CD4-positive, alpha-beta T cell treated with Interleukin-6 at 100 ng/mL for 8 hours (primary cell): ENCODE measurements at places on chromosomes 7 and 10.

DNA sequence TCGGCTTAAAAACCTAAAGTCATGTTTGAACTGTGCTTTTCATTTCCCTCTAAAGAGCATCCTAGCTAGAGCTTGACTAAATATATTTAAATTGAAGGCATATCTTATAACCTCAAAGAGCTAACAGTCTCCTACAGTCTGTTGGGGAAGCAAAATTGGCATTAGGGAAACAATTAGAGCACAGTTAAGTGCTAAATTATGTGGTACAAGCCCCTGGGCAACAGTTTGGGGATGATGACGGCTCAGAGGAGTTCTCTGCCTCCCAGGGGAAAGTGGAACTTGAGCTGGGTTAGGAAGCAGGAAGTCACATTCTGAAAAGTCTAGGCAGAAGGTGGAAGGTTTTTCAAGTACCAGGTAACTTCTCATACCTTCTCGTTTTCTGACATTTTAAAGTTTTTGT lies 18.6 kb upstream of the GOT1 start:
- no peak for DNase-seq

DNA sequence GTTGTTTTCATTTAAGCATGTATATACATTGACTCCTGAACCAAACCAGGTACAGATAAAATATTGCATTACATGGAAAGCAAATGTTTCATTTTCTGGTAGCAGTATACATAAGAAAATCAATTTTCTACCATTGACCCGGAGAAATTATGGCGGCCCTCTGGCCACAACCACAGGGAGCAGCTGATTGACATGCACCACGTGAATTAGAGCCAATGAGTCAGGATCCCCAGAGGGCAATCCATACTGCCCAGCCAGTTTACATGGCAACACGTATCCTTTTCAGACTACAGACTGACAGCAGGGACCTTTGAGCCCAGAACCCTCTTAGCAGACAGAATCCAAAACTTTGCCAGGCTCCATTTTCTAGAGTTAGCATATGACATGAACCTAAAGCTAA lies 272.2 kb upstream of the NEBL start:
- no peak for DNase-seq

GRCh38 chr7:90723233-90723632 lies 127.1 kb downstream of the CDK14 start:
- no peak for DNase-seq

GRCh38 chr10:103910442-103911012 lies 7.5 kb downstream of the STN1 start:
- no peak for DNase-seq

GRCh38 chr7:27143023-27143949 lies at the start of gene HOXA5:
TSS of gene HOXA5 (minus strand) at chr7:27143681. CDS start at chr7:27143607, 74 bp downstream.
- DNase-seq = no peak

DNA sequence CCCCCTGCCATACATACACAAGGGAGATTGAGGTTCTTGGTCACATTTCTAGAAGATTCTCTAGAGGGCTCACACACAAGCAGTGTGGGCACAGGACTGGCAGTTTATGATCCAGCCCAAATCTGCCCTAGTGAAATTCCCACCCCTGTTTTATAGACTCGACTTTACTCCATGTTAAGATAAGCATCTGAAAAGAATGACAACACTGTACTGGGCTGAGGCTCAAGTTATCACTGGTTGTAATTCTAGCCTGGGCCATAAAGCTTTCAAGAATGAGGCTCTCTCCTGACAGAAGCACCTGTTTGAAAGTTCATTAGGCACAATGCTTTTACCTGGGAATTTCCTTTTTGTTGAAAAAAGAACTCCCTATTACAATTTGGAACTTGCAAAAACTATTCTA lies 195.6 kb upstream of the GLI3 start:
- DNase-seq = no peak

GRCh38 chr7:77802557-77803405 lies 4.2 kb downstream of the PHTF2 start:
- peak; percentile 35 for DNase-seq

DNA sequence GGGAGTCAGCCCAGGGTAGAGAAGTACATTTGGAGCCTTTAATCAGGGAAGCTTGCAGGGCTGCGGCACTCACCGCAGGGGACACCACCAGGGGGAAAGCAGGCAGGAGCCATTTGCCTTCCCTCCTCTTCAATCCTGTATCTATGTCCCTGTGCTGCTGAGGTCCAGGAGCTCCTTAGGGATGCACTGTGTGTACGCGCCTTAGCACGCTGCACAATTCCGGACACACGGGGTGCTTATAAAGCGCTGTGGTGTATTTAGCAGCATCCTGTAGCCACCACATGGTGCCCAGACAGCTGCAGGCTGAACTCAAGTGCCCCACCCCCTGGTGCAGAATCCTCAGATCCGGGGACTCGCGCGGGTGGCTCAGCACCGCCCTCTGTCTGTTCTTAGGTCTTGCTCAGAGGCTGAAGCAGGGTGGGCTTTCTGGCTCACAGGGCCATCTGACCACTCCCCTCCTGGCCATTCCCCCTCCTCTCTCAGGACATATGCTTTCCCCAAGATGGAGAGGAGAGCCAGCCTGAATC lies 421.4 kb downstream of the SDK1 start:
- peak; percentile 21 for DNase-seq

- no peak for DNase-seq
These were observed 45.2 kb upstream of the MSMB start for GRCh38 chr10:46091080-46091827.

DNA sequence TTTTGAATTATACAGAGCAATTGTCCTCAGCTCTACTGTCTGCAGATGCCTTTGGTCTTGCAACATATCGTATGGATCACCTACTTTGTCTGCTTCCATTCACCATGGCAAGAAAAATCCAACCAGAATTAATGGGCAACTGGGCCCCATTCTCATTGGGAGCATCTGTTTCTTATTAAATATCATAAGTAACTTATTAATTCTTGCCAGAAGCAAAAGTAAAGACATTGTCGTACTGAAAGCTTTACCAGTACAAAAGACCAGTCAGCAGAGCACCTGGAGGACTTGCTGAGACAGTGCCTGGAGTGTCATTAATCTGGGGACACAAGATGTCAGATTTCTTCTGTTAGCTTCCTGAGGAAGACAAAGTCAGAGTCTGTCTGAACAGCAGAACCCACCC lies 404.5 kb downstream of the INHBA start:
- DNase-seq = no peak

DNA sequence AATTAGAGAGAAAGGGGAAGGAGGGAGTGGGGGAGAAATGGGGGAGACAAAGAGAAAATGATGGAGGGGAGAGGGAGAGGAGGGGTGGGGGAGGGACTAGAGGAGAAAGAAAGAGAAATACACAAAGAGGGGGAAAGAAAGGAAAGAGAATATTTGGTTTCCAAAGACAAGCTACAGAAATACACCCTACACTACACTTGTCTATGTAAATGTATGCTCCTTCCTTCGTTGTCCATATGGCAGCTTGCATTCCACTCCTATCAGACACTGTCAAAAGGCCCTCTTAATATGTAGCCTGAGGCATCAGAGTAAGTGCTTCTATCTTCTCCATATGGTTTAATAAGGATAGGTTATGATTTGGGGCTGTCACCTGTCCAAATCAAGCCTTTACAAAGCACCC lies 92.8 kb upstream of the FEZF1 start:
- DNase-seq = no peak

DNA sequence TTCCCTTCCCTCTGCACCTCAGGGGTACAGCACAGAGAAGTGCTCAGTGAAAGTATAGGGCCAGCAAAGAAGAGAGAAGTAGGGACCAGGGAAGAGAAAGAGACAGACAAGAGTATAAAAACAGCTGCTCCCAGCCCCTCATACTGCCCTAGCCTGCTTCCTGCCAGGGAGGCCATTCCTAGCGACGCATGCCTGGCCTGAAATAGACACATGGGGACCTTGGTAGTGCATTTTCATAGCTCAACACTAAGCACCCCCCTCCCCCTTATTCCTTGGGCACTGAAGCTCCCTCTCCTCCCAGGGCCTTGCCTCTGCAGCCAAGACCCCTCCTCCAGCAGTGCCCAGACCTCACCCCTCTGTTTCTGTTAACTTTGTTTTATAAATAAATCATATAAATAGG lies 64.7 kb downstream of the ZMIZ1 start:
- DNase-seq = no peak

- no peak for DNase-seq
These were observed 94.6 kb upstream of the FAM180A start for GRCh38 chr7:135843214-135843613.

- DNase-seq = no peak
These were observed 404.7 kb downstream of the NEBL start for GRCh38 chr10:20492447-20492846.

DNA sequence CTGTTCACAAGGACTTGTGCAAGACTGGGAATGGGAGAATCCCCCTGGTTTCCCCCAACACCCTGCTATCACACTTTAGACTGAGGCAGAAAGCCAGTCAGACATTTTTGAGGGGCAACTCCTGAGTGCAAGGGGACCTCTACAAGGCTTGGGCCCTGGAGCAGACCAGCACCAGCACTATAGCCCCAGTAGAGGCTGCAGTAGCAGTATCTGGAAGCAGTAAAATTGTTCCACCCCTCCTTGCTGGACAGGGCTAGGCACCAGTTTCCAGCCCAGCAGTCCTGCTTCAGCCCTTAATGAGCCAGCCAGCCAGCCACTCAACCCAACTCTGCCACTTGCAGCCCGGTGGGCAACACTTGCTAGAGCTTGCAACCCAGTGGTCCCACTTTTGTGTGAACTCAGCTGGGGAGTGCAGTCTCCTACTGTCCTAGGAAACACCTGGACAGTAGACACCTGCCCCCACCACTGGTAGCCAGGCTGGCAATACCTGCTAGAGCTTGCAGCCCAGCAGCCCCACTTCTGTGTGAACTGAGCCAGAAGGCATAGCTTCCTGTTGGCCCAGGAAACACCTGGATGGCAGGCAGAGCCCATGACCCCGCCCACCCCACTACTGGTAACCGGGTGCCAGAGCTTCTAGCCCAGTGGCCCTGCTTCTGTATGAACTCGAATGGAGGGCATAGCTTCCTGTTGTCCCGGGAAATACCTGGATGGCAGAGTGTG lies 65.0 kb downstream of the FBXL13 start:
- no peak for DNase-seq

GRCh38 chr7:47303695-47304453 lies 278.0 kb downstream of the TNS3 start:
- no peak for DNase-seq

GRCh38 chr7:76317782-76318487 lies 15.5 kb downstream of the HSPB1 start:
- DNase-seq = peak; percentile 97

DNA sequence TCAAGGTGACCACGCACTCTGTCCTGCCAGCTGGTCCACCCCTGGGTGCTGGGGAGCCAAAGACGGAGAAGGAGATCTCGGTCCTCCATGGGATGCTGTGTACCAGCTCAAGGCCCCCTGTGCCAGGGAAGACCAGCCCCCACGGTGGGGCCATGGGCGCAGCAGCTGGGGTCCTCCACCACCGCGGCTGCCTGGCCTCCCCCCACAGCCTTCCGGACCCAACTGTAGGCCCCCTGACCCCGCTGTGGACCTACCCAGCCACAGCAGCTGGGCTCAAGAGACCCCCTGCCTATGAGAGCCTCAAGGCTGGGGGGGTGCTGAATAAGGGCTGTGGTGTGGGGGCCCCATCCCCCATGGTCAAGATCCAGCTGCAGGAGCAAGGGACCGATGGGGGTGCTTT lies 5.4 kb downstream of the NYAP1 start:
- no peak for DNase-seq

- no peak for DNase-seq
These were observed 7.6 kb downstream of the ATP5F1C start for GRCh38 chr10:7795605-7796004.

DNA sequence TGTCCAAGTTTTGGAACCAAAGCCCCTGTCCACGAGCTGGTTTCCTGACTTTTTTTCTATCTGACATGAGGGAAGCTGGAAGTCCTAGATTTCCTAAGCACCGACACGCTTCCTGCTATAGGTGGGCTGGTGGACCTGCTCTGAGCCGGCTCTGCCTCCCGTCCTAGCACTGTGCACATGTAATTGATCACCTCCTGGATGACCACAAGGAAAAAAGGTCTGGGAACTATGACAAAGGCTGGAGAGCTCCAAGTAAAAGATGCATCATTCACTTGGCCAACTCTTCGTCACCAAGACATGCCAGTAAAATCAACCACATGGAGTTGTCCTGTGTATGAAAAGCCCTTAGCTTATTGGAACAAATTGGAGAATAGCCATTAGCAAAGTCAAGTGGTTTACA lies 104.8 kb downstream of the ITIH5 start:
- no peak for DNase-seq

- DNase-seq = no peak
These were observed 3.6 kb downstream of the CLDN15 start for GRCh38 chr7:101233907-101234547.

DNA sequence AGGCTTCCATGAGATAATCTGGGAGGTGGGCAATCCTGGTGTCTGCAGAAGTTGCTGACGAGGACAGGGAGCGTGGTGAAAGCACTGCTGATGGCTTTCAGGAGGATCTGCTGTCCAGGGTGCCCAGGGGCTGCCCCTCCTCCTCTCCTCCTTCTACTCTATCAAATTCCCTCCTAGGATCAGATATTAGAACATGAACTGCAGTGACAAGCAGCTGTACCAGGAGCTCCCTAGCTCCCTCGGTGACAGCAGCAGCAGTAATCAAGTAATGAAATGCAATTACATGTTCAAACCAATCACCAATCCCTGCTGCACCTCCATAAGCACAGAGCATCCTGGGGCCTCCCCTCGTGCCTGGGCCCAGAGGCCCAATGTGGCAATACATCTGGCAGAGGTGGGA lies 46.9 kb downstream of the GRID1 start:
- DNase-seq = no peak

DNA sequence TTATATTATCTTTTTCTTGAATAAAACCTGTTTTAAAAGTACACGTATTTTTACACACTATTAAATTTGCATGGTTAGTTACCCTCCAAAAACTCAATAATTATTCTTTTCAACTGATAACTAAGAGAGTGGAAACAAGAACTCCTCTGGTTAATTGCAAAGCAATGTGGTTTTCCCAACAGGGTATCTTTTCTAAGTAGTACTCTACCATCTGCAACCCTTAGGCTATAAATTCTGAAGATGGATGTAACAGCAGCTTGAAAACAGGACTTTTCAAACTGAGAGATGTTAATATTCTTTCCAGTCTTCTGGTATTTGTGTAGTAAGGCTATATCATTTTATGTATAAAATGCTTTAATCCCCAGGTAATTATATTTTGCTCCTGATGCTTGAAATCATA lies 916.1 kb upstream of the POT1 start:
- DNase-seq = no peak

DNA sequence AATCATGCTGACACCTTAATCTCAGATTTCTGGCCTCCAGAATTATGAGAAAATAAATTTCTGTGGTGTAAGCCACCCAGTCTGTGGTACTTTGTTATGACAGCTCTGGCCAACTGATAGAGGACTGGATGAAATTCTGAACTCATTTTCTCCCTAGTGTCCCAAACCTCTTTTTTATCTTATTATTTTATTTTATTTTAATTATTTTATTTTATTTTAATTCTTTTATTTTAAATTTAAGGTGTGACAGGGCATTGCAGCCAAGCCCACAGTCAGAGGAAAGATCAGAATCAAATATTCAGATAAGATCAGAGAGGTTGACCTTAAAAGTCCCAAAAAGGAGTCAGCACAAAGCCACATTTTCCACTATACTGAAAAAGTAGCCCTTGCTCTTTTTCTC lies 228.1 kb downstream of the TFEC start:
- no peak for DNase-seq
